NCI-H146 (cell line): ENCODE measurements at places on chromosomes 5 and 9.

DNA sequence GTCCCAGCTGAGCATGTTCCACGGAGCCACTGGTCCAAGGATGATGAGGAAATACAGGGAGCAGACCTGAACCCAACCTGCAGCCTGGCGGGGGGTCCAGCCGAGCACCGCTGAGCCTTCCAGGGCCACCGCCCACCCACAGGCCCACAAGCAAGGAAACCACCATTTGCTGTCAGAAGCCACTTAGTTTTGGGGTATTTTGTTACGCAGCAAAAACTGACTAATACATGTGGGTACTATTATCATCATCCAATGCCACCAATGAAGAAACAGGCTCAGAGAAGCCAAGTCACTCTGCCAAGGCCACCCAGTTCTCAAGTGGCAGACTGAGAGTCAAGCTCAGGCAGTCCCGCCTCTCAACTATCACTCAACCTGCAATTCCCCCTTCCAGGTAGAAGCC is 48.0 kb upstream of the RXRA start:
- no peak for DNase-seq

- DNase-seq = peak; percentile 99
Measured at GRCh38 chr9:21994556-21995005, at the start of gene CDKN2B-AS1. Gene CDKN2B-AS1, plus strand, starts transcription at chr9:21994791.

GRCh38 chr9:110179734-110180133 is 28.2 kb downstream of the C9orf152 start:
- no peak for DNase-seq

DNA sequence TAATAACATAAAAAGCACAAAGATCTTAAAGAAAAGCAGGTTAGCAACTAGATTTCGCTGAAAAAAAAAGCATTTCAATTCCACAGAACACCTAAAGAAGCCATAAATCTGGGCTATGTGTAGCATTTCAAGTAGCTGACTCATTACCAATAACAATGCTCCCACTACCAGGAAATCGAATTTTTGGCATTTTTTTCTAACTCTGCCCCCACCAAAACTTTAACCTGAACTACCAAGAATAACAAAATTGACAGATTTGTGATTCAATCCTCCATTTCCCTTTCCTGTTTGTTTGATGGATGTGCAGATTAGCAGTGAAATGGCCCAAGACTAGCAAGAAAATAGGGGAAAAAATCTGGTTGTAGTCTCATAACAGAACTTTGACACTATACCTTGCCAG is 180.2 kb downstream of the RASEF start:
- DNase-seq = no peak

GRCh38 chr5:20105915-20106314 is 117.9 kb upstream of the CDH18 start:
- no peak for DNase-seq

DNA sequence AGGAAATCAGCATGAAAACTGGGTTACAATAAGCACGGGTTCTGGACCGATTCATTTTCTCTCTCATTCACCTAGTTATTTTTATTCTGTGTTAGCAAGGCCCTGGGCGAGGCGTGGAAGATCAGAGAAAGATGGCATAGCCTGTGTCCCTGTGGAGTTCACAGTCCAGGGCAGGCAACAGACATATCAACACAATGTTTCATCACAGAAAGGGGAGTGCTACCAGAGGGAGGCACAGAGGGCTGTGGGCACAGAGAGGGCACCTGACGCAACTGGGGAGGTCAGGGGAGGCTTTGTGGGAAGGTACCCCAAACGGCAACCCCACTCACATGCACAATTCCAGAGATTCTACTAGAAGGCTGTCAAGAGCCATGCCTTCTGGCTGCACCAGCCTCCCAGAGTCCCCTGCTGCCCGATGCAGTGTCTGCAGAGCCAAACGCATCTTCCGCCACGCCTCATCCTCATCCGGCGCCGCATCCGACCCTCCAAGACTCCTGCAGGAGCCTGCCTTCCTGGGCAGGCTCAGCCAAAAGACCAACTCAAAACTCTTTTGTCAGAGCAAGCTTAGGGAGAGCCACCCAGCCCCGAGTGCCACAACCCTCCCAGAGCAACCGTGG is 1.4 kb downstream of the FAM193B start:
- DNase-seq = no peak

DNA sequence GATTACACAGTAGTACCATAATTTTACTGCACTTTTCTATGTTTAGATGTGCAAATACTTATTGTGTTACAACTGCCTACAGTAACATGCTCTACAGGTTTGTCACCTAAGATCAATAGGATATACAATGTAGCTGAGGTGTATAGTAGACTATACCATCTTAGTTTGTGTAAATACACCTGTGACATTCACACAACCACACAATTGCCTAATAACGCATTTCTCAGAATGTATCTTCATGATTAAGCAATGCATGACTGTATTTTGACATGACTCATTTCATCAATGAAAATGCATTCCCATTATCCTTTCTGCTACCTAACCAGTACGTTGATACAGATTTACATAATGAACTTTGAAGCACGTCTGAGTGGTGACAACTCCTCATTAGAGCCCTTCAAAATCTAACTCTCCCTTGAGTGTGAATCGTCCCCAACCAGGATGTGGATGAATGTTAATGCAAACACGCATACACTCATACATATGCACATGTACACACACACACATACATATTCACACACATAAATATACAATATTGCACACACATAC is 28.4 kb downstream of the GZMK start:
- no peak for DNase-seq

DNA sequence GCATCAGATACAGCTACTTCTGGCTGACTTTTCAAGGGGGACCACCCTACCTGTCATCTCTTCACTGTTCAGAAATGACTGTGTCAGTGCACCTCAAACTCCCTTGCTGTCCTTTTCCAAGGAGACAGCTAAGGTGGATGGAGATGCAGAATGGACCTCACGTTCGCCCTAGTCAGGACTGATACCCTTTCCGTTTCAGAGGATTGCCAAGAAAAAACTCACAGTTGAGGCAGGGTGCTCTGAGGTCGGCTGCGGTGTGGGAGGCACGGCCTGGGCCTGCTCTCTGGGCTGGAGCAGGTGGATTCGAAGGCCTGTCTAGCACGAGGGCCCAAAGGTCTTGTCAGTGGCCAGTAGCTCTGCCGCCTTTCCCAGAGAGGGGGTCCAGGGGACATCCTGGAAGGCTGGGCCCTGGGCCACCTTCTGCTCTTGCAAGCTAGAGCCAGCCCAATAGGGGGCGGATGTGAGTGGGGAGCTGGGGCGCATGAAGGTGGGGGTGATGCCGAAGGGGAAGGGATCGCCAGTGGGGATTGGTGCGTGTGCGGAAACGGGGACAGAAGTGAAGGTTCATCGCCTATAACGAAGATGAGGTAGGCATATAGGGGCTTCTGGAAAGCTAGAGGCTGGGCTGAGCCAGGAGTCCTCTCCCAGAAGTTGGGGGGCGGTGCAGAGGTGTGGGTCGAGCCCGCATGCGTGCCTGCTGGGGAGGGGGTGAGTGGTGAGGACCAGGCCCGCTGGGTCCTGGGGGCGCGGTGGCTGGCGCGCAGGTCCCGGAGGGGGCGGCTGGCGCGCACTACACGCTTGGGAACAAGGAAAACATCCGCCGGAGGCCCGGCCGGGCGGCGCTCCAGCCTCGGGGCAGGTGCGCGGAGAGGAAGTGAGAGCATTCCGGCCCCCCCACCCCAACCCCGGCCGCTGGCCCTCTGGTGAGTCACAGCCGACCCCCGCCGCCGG is 2.5 kb upstream of the MSMP start:
- DNase-seq = peak; percentile 83

- no peak for DNase-seq
Measured at GRCh38 chr9:75532233-75533050, 358.0 kb upstream of the PCSK5 start.

- no peak for DNase-seq
Measured at GRCh38 chr5:120415985-120416384, 48.1 kb upstream of the PRR16 start.

DNA sequence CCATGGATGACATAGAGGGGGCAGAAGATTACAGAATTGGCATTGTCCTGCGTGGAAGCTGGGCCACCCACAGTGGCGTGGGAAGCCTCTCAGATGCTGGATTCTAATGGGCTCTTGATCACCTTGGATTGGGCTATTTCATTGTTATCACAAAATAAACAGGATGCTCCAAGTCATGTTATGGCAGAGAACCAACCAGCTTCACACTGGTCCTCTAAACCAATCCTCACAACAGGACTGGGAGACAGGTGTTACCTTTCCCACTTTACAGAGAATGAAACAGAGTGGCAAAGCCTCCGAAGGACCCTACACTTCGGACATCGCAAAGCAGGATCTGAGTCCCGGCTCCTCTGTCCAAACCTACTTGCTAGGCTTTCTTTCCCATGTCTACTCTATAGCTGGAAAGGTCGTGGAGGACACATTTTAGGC is 455 bp upstream of the SMIM3 start:
- DNase-seq = peak; percentile 25

DNA sequence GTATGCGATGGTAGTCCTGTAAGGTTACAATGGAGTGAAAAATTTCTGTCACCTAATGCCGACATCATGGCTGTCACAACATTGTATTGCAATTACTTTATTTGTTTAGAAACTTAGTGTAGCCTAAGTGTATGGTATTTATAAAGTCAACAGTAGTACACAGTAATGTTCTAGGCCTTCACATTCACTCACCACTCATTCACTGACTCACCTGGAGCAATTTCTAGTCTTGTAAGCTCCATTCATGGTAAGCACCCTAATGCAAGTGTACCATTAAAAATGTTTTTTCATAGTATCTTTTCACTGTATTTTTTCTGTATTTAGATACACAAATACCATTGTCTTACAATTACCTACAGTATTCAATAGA is 58.5 kb downstream of the ATP10B start:
- no peak for DNase-seq

- DNase-seq = no peak
Measured at GRCh38 chr5:31273631-31274378, 80.3 kb downstream of the CDH6 start.

DNA sequence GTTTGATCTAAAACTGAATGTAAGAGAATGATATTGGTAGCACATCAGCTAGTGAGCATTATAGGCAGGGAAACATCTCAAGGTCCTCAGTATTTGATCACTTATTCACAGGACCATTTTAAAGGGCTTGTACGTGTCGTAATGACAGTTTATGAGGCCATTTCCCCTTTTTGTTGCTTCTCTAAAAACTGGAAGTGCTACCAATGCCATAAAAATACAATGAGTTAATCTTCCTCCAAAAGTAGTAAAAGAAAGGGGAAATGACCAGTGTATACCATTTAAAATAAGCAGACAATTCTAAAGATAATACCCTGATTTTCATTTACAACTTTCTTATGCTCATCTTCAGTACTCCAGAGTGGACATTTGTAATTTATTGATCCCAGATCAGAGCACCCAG is 285.8 kb upstream of the PCSK5 start:
- DNase-seq = no peak
